Aorta (tissue), 5 donors: ENCODE measurements at places on chromosomes 6 and 20. TPM values are rescaled to one million over a fixed set of nuclear protein-coding genes. Genes with fewer than 3 reads are reported as not detected.

DNA sequence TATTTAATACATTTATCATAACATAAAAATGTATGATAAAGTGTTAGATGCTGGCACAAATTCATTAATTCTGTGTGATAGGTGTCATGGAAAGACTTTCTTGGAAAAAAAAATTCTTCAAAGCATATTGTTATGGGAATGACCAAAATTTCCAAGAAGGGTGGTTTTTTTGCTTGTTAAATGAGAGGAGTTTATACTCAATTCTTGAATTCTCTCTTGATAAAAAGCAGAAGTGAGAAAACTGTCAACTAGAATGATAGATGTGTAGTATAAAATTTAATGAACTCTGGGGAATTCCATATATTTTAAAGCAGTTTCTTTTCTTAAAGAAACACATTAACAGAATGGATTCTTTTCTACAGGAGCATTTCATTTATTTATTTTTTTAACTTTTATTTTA lies 62.0 kb upstream of the SNAP91 start:
- no peaks in the 10 kb centered on the region for H3K4me1 ChIP-seq
- H3K27me3 ChIP-seq = no peaks in the 10 kb centered on the region
- H3K27ac ChIP-seq = no peak overlapping the region
- DNase-seq = no peak
- H3K4me3 ChIP-seq = no peak overlapping the region
- H3K36me3 ChIP-seq = no peaks in the 10 kb centered on the region

STAU1 gene
- 72.5 TPM for total RNA-seq

DNA sequence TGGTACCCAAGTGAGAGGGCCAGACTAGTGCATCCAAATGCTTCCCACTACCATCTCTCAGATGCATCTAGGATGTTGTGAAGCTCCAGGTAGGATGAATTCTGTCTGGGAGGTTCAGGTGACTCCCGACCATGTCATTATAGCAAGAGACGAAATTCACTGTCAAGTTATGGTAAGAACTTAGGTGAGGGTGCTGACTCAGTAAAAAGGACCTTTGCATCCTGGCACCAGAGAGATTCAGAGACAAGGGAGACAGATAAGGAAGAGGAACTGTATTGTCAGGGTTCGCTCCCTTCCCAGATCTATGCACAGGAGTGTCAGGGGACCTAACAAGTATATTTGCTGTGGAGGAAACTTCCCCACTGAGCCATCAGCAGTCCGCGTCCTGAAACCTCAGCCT lies 11.2 kb upstream of the PRIM2 start:
- no peaks in the 10 kb centered on the region for H3K27me3 ChIP-seq
- no peaks in the 10 kb centered on the region for H3K4me1 ChIP-seq

DNA sequence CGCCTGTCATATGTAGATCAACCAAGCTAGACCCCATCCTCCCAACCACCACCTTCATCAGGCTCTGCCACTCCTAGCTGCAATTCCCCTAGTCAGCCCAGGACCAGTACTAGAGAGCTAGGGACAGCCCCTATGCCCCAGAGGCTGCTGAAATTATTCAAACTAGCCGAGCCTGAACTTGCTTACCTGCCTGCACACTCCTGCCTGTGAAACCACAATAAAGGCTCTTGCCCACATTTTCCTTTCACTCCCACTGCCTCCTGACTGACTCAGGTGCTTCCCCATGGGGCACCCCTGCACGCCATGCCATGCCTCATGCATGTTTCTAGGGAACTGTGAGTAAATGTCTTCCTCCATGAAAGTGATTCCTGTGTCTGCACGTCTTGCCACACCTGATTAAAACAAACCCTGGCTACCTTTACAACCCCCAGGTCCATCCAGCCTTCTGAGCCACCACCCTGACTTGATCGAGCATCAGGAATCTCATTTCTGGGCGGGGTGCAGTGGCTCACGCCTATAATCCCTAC lies 66.5 kb upstream of the IER3 start:
- no peaks in the 10 kb centered on the region for H3K36me3 ChIP-seq
- no peaks in the 10 kb centered on the region for H3K4me1 ChIP-seq
- H3K27ac ChIP-seq = no peak overlapping the region
- peaks cover 2% of the 10 kb centered on the region for H3K27me3 ChIP-seq

DNA sequence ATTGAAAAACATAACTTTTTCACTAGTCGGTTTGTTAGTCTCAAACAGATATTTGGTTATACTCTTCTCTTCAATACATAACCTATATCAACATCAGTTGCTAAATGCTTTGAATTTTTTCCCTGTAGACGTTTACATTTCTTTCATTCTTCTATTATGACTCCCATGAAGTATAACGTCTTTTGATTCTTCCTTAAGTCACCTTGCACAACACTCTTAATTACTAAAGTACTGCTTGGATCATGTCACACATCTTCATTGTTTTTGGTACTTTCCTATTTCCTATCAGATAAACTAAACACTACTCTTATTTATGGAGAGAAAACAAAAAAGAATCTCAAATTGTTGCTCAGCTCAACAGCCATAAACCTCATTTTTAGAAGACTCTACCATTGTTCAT lies 23.0 kb upstream of the BMP5 start:
- H3K27me3 ChIP-seq = no peaks in the 10 kb centered on the region
- no peak for DNase-seq
- H3K4me1 ChIP-seq = no peaks in the 10 kb centered on the region
- no peaks in the 10 kb centered on the region for H3K36me3 ChIP-seq
- H3K4me3 ChIP-seq = no peak overlapping the region

WFDC12 gene
- total RNA-seq = not detected

TTBK1 gene
- not detected for total RNA-seq

DNA sequence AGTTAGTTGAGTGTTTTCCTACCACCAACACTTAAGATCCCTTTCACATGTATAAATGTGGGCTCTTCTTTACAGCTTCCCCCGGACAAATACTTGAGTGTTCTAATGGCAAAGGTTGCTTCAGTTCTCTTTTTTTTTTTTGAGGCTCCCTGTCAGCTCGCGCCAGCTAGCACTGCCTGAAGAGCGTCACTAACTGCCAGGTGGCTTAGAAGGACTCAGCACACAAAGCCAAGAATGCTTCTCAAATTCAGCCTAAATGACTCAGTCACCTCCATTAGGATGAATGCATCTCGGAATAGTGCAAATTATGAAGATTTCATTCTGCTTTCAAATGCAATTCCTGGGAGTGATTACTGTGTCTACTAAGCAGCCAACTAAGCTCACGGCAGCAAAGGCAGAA lies 150.7 kb upstream of the BTBD3 start:
- H3K27ac ChIP-seq = no peak overlapping the region
- H3K4me3 ChIP-seq = no peak overlapping the region
- no peaks in the 10 kb centered on the region for H3K27me3 ChIP-seq
- no peaks in the 10 kb centered on the region for H3K36me3 ChIP-seq
- no peak for DNase-seq
- H3K4me1 ChIP-seq = no peaks in the 10 kb centered on the region

DNA sequence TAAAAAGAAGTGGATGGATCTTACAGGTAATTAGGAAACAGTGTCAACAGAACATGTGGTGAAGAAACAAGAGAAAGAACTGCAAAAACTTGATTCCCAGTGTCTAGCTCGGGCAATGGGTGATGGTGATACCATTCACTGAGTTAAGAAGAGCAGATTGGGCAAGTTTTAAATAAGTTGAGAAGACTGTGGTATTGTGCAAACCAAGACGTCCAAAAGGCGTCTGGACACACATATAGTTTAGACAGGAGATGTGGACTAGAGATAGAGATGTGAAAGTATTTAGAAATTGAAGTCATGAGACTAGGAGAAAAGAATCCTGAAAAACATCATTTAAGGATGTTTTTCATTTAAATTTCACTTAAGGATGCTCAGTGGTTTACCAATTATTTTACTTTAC lies 53.9 kb downstream of the CDK19 start:
- H3K4me3 ChIP-seq = no peak overlapping the region
- no peak overlapping the region for H3K27ac ChIP-seq
- H3K4me1 ChIP-seq = no peaks in the 10 kb centered on the region
- no peak for DNase-seq

DNA sequence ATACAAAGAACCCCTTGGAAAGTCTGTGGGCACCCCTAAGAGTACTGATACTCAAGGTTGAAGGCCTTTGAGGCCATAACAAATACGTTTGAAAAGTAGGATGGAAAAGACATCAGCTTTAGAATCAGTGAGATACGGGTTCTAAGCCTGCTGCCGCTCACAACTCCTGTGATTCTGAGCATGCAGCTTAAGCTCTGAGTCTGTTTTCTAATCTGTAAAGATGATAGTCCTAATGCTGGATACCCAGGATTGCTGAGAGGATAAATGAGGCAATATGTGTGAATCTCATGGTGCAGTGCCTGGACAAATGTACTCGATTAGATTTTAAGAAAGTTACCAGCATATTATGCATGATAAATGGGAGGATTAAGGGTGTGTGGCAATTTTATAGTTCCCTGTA lies 321.0 kb upstream of the HSF2 start:
- no peaks in the 10 kb centered on the region for H3K4me1 ChIP-seq
- no peak overlapping the region for H3K4me3 ChIP-seq
- no peak overlapping the region for H3K27ac ChIP-seq
- no peak for DNase-seq
- H3K27me3 ChIP-seq = no peaks in the 10 kb centered on the region

EYA4 gene
- 1.7 TPM for total RNA-seq

GRCh38 chr20:49846206-49846807 lies 33.7 kb downstream of the SLC9A8 start:
- H3K27ac ChIP-seq = no peak overlapping the region
- H3K27me3 ChIP-seq = no peaks in the 10 kb centered on the region
- H3K4me3 ChIP-seq = no peak overlapping the region
- H3K4me1 ChIP-seq = peaks cover 5% of the 10 kb centered on the region
- no peaks in the 10 kb centered on the region for H3K36me3 ChIP-seq

DNA sequence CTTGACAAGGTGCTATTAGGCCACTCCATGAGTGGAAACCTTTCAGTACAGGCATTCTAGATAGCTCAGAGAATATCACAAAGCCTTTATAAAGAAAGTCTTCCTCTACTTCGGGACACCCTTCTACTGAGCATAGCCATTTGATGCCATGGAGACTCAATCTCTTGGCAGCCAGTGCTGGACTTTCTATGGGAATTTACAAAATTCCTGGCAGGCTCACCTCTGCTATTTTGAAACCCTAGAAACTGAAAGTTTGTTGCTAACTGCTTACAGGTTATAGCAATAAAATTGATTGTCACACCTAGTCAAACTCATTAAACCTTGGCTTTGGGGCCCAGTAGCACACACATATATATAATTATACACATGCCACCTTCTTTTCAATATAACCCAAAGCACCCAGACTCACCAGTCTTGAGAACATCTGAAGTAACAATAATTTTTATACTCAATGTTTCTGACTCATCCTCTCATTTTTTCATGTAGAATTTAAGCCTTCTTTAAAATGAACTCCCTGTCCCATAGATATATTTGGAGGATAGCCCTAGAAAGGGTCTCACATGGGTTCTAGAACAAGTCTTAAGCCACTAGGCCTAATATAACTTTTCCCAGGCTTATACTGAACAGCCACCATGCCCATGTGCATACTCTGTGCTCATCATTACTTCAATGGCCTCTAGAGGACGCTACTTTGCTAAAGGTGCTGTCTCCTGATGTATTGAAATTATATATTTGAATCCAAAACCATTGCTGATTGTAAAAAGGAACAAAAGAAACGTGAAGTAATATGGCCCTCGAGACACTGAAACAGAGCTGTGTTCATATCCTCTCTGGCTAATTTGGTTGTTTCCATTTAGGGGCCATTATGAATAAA lies 368.1 kb upstream of the MARCKS start:
- no peak overlapping the region for H3K27ac ChIP-seq
- no peaks in the 10 kb centered on the region for H3K27me3 ChIP-seq
- no peaks in the 10 kb centered on the region for H3K4me1 ChIP-seq
- no peaks in the 10 kb centered on the region for H3K36me3 ChIP-seq
- no peak for DNase-seq

- H3K27ac ChIP-seq = no peak overlapping the region
- DNase-seq = no peak
- no peaks in the 10 kb centered on the region for H3K27me3 ChIP-seq
- no peaks in the 10 kb centered on the region for H3K4me1 ChIP-seq
- no peaks in the 10 kb centered on the region for H3K36me3 ChIP-seq
- H3K4me3 ChIP-seq = no peak overlapping the region
Measured at GRCh38 chr6:9527679-9528286, 887.1 kb downstream of the TFAP2A start.

DNA sequence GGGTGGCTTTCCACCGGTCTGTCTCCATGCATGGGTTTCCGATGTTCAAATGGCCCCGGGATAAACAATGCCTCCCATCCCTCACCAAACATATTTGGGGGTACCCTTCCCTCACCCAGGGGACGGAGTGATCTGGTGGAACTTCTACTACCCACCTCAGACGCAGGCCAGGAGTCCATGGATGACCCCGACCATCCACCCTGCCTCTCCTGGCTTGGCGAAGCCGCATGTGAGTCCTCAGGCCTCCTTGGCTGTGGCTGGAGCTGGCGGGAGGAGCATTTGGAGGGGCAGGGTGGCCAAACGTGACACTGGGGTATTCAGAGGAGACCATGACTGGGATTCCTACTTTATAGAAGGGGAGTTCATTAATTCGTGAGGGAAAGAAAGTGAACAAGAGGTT lies 45.9 kb upstream of the FRMD1 start:
- no peaks in the 10 kb centered on the region for H3K4me1 ChIP-seq
- no peaks in the 10 kb centered on the region for H3K27me3 ChIP-seq
- DNase-seq = no peak
- H3K27ac ChIP-seq = no peak overlapping the region

GRCh38 chr20:33280775-33281174 lies 2.2 kb upstream of the BPIFB1 start:
- no peak overlapping the region for H3K4me3 ChIP-seq
- DNase-seq = no peak
- H3K36me3 ChIP-seq = no peaks in the 10 kb centered on the region
- no peaks in the 10 kb centered on the region for H3K4me1 ChIP-seq
- no peak overlapping the region for H3K27ac ChIP-seq

DNA sequence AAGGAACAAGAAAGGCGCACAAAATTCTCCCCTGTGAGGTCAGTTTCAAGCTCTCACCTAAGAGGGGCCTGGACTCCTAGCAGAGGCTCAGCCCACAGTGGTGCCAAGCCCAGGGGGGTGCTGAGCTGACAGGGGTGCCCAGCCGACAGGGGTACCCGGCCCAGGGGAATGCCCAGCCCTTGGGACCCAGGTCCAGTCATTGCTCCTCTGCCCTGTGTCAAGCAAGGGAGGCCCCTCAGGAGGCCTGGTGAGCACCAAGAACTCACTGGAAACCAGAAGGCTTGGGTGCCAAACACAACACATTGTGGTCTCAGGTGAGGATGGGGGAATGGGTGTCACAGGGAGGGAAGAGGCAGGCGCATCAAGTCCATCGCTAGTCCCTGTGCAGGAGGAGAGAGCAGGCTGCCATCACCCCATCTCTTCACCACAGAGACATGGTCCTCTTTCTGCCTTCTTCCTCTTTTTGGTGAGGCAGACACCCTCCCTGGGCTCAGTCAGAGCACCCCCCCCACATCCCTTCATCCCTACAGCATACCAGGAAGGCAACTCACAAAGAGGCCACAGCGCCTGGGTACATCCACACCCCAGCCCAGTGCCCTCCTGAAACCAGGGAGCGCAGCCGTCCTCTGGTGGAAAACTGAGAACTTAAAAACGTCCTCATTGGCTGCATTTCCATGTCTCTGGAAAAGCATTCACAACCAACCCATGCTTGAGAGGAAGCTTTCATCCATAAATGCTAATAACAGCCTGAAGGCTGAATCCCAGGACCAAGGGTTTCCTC lies 111.3 kb downstream of the BANF2 start:
- no peak overlapping the region for H3K27ac ChIP-seq
- H3K4me3 ChIP-seq = no peak overlapping the region
- H3K27me3 ChIP-seq = no peaks in the 10 kb centered on the region
- no peaks in the 10 kb centered on the region for H3K36me3 ChIP-seq

PRDM13 gene
- total RNA-seq = not detected

NKX2-2 gene
- not detected for total RNA-seq

PRR18 gene
- not detected for total RNA-seq

- no peaks in the 10 kb centered on the region for H3K36me3 ChIP-seq
- no peaks in the 10 kb centered on the region for H3K4me1 ChIP-seq
Measured at GRCh38 chr6:88982720-88983119, 19.3 kb upstream of the RNGTT start.
